ENCODE measurements at places on chromosomes 4 and X.

DNA sequence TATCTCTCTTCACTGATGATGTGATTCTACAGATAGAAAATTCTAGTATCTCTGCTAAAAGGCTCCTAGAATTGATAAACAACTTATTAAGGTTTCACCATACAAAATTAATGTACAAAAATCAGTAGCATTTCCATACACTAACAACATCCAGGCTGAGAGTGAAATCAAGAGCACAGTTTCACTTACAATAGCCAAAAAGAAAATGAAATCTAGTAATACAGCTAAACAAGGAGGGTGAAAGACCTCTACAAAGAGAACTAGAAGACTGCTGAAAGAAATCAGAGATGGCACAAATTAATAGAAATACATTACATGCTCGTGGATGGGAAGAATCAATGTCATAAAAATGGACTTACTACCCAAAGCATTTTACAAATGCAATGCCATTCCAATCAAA lies 751.9 kb downstream of the FSTL5 start:
- DNase-seq: no peak
- H3K27ac ChIP-seq: no peak overlapping the region
- H3K36me3 ChIP-seq: no peaks in the 10 kb centered on the region
- no peaks in the 10 kb centered on the region for H3K27me3 ChIP-seq
- H3K4me3 ChIP-seq: no peak overlapping the region

DNA sequence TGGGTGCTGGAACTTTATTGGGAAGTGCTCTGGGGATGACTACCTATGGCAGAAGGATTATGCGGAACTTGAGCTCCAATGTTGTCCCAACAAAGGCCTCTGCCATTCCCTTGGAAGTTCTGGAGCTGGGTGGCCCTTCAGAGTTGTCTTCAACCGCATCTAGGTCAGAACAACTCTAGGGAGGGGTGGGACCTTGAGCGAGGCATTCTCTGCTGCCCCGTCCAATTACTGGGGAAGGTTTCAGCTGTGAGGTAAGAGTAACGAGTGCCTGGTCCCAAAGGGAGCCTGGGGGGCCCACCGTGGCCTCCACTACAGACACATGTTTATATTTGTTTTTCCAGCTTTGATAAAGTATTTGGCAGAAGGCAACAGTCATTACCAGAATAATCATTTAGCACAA lies 79.4 kb downstream of the MAOA start:
- H3K4me3 ChIP-seq: no peak overlapping the region
- H3K27me3 ChIP-seq: no peaks in the 10 kb centered on the region
- H3K36me3 ChIP-seq: peaks cover 17% of the 10 kb centered on the region

DNA sequence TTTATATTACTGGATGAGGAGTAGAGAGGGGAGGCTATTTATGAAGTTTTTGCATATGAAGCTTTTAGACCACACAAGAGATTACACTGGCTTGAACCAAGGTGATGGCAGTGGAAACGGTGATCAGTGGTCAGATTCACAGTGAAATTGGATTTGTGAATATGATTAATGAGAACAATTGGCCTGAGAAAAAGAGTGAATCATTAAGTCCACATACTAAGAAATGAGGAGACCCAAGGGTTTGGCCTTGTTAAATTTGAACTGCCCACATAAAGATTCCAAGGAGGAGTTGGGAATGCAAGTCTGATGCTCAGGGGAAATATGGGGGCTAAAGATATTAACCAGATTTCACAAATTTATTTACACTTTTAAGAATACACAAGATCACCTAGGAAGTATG lies 155.3 kb upstream of the ADGRL3 start:
- H3K4me1 ChIP-seq: no peaks in the 10 kb centered on the region
- H3K36me3 ChIP-seq: no peaks in the 10 kb centered on the region
- no peak for DNase-seq

GRCh38 chrX:120356084-120356483 lies 5.8 kb upstream of the ATP1B4 start:
- no peak overlapping the region for H3K4me3 ChIP-seq
- no peak for DNase-seq
- H3K27me3 ChIP-seq: no peaks in the 10 kb centered on the region
- H3K36me3 ChIP-seq: no peaks in the 10 kb centered on the region
- H3K4me1 ChIP-seq: no peaks in the 10 kb centered on the region

DNA sequence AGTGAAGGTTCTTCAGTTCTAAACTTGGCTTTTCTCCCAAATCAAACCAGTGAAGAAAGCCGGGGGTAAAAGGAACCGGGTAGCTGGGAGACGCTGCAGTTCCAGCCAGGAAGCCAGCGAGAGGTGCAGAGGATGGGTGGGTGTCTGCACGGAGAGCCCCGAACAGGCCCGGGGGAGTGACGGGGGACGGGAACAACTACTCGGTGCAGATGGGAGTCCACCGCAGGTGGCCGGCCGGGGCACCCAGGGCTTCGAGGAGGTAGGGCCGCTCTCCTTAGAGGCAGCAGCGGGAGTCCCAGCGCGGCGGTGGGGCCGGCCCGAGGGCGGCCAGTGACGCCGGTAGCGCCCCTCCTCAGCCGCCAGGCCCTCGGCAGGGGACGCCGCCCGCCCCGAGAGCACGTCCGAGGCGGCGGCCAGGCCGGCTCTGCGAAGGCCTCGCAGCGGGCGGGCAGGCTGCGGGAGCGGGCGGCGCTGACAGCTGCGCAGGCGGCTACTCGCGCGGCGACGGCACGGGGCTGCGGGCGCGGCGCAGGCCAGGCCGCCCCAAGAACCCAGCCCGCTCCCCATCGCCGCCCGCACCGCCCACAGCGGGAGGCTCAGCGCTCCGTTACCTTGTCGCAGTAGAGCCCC lies 449 bp downstream of the FBXL5 start:
- H3K27me3 ChIP-seq: no peaks in the 10 kb centered on the region
- DNase-seq: no peak
- H3K27ac ChIP-seq: peak overlapping the region; percentile 97
- H3K4me1 ChIP-seq: peaks cover 45% of the 10 kb centered on the region
- H3K4me3 ChIP-seq: peak overlapping the region; percentile 98

DNA sequence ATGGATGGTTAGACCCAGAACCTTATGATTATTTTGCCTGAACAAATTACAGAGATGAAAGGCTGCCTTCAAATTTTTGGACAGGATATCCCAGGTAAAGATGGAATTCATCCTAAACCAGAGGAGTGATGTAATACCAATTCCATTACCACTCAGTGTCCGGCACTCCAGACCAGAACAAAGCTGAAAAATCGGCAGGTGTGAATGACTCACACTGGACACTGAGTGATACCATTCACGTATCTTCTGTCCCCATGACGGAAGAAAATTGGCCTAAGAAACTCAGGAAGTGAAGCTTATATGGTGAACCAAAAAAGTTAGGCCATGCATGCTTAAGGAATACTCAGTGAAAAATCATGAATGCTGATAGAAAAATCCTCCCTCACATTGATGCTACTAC lies 34.5 kb downstream of the PALLD start:
- H3K36me3 ChIP-seq: no peaks in the 10 kb centered on the region
- no peak for DNase-seq
- peaks cover 19% of the 10 kb centered on the region for H3K27me3 ChIP-seq
- H3K4me3 ChIP-seq: no peak overlapping the region

DNA sequence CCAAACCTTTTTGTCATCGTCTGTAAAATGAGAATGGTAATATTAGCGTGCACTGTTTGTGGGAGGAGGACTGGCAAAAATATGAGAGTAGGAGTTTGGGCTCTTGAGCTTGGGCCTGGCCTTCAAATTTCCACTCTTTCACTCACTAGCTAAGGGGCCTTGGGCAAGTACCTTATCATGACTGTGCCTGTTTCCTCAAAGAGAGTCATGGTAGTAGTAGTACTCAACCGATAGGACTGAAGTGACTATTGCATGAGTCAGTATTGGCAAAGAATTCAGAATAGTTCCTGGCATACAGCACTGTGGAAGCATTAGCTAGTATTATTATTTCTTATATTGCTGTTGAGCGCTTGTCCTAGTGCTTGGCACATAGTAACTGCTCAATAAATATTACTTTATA lies 16.0 kb upstream of the RBM3 start:
- no peaks in the 10 kb centered on the region for H3K27me3 ChIP-seq
- DNase-seq: no peak
- H3K4me1 ChIP-seq: no peaks in the 10 kb centered on the region
- no peak overlapping the region for H3K27ac ChIP-seq

- no peak for DNase-seq
- peak overlapping the region; percentile 39 for H3K27ac ChIP-seq
- peaks cover 41% of the 10 kb centered on the region for H3K36me3 ChIP-seq
- H3K4me3 ChIP-seq: no peak overlapping the region
- H3K27me3 ChIP-seq: no peaks in the 10 kb centered on the region
Measured at GRCh38 chr4:73139991-73140390, 70.5 kb upstream of the COX18 start.

- peaks cover 14% of the 10 kb centered on the region for H3K36me3 ChIP-seq
- H3K27me3 ChIP-seq: no peaks in the 10 kb centered on the region
- H3K4me3 ChIP-seq: no peak overlapping the region
Measured at GRCh38 chrX:349196-349595, 30.6 kb upstream of the GTPBP6 start.

DNA sequence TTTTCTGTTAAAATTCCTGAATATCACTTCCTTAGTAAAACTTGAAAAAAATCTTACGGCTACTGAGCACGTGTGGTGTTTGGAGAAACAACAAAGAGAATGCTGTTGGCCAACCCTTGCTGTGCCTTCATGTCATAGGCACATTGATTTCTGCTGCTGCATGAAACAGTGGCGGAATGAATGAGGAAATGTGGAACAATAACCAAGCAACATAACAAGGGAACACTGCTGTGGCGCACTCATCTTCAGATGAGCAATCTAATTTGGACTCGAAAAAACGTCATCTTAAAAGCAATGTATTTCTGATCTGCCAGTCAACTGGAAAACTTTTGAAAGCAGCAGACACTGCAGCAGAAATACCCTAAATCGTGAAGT lies 51.4 kb downstream of the PROM1 start:
- no peak overlapping the region for H3K27ac ChIP-seq
- no peaks in the 10 kb centered on the region for H3K4me1 ChIP-seq
- DNase-seq: no peak

- H3K27me3 ChIP-seq: no peaks in the 10 kb centered on the region
- H3K27ac ChIP-seq: no peak overlapping the region
- no peak overlapping the region for H3K4me3 ChIP-seq
- peaks cover 21% of the 10 kb centered on the region for H3K4me1 ChIP-seq
- H3K36me3 ChIP-seq: peaks cover 15% of the 10 kb centered on the region
Measured at GRCh38 chr4:2574863-2575262, 38.4 kb downstream of the FAM193A start.

- no peaks in the 10 kb centered on the region for H3K27me3 ChIP-seq
- no peaks in the 10 kb centered on the region for H3K4me1 ChIP-seq
- H3K27ac ChIP-seq: no peak overlapping the region
- no peaks in the 10 kb centered on the region for H3K36me3 ChIP-seq
Measured at GRCh38 chrX:31178769-31179125, 106.9 kb upstream of the FTHL17 start.

- no peaks in the 10 kb centered on the region for H3K4me1 ChIP-seq
- no peaks in the 10 kb centered on the region for H3K36me3 ChIP-seq
- H3K27ac ChIP-seq: no peak overlapping the region
- peaks cover 5% of the 10 kb centered on the region for H3K27me3 ChIP-seq
- DNase-seq: no peak
Measured at GRCh38 chr4:150181536-150181935, 103.3 kb downstream of the DCLK2 start.

DNA sequence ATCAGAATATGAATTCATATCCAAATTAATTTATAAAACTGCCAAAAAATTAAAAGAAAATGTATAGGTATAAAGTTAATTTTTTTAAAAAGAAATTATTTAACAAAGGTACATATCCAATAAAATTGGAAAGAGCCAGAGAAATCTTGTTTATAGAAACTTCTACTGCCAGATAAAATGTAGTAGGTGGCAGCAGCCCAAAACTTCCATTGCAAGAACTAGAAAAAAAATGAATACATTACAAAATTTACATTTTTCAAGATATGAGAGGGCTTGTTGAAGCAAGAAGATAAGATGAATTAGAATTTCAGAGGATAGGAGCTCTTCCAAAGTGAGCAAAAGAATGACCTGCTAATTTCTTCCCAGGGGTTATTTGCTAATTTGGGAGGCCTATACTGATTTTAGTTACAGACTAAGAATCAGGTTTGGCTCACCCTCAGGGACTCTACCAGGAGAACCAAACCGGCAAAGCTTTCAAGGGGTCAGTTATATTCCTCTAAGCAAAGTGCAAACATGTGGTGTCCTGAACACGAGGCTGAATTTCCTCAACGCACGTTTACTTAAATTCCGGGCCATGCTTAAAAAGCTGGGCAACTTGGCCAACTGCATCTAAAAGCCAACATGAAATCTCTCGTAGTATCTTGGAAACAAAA lies 17.5 kb downstream of the ANKRD50 start:
- H3K27me3 ChIP-seq: no peaks in the 10 kb centered on the region
- no peaks in the 10 kb centered on the region for H3K4me1 ChIP-seq
- no peak overlapping the region for H3K27ac ChIP-seq
- no peak for DNase-seq
- H3K4me3 ChIP-seq: no peak overlapping the region

DNA sequence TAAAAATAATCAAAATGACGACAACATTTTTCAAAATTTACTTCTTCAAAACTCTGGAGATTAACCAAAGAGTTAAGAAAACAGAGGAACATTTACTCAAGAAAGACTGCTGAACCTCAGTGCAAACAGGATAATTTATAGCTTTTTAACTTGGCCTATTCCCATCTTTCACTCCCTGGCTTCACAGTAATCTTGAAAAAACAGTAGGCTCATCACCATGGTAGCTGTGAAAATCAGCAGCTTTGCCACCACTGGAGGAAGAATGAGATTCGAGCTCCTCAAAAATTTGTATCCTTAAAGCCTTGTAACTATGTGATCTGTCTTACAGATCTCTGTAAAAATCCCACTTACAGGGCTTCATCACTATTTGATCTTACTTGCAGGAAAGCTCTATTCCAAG lies 447.7 kb upstream of the CTSO start:
- no peaks in the 10 kb centered on the region for H3K4me1 ChIP-seq
- no peak overlapping the region for H3K27ac ChIP-seq
- no peaks in the 10 kb centered on the region for H3K36me3 ChIP-seq

DNA sequence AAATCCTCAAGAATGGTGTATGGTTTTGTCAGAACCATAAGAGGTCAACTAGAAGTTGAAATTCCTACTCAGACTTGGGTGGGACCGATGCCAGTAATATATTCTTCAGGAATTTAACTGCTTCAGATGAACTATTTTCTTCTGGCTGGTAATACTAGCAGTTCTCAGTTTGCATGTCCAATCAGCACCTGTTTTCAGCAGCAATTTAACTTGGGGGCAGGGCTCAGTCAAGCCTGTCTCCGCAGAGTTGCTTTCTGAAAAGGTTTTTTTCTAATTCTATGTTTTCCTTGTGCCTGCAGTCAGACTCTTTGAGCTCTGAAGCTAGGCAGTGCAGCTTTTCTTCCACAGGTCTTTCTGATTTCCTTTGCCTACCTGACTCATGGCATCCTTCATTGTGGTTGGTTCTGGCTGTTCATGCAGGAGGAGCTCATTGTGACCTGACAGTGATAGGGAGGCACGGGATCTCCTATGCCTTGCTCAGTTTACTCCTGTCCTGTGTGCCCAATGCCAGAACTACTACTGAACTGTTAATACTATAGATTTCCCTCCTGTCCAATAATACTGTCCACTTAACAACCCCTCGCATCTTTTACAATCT lies 17.3 kb upstream of the FMR1 start:
- H3K27me3 ChIP-seq: no peaks in the 10 kb centered on the region
- no peak for DNase-seq
- H3K27ac ChIP-seq: no peak overlapping the region
- H3K36me3 ChIP-seq: no peaks in the 10 kb centered on the region

- H3K4me3 ChIP-seq: no peak overlapping the region
- no peaks in the 10 kb centered on the region for H3K4me1 ChIP-seq
- no peaks in the 10 kb centered on the region for H3K36me3 ChIP-seq
- no peak for DNase-seq
- H3K27ac ChIP-seq: no peak overlapping the region
Measured at GRCh38 chr4:94746746-94747145, 11.0 kb upstream of the BMPR1B start.
